ENCODE measurements at places on chromosomes 6 and 20.

DNA sequence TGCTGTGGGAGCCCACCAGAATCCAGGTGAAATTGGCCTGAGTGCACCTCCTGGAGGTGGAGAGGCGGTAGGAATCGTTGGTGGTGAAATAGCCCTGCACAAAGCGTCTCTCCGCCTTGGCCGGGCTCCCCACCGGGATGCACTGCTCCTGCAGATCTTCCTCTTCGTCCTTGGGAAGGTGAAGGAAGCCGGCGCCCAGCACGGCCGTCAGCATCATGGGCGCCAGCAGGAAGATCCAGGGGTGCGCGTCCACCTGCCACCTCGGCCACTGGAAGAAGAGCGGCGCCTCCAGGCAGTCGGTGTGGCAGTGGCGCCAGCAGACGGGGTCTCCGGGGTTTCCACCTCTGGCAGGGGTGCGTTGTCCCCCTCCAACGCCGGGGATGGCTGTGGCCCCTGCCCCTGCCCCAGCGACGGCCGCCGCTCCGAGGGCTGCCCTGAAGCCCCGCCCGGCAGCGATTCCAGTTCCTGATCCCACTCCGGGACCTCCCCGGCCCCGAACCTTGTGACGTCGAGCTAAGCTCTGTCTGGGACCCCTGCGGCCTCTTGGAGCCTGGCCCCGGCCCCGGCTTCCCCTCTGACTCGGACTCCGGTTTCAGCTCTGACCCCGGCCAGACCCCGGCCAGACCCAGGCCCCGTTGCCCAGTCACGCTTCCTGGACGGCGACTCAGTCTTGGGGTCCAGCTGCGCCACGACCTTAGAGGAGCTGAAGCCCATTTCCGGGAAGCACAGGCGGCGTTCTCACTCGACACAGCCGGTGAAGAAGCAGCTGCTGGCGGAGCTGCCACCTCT lies 91.9 kb downstream of the CD164 start:
- H3K27ac ChIP-seq = no peak overlapping the region
- H3K4me1 ChIP-seq = peaks cover 4% of the 10 kb centered on the region
- no peak for DNase-seq
- H3K4me3 ChIP-seq = no peak overlapping the region

DNA sequence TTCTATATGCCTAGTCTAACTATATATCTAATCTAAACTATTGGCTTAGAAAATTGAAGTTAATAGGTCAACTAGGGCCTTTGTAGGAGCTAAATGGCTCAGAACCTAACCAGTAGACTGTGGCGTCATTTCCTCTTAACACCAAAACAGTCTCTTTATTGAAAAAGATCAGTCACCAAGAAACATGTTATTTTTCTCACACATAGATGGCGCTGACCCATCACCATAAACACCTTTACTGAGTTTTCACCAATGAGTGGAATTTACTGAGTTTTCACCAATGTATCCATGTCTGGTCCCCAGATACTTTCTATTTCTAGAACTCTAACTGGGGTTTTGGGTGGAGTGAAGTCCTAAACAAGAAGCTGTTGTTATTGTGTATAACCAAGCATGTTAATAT lies 636.0 kb downstream of the BCKDHB start:
- H3K27me3 ChIP-seq = no peaks in the 10 kb centered on the region
- H3K4me1 ChIP-seq = no peaks in the 10 kb centered on the region
- H3K36me3 ChIP-seq = no peaks in the 10 kb centered on the region
- H3K4me3 ChIP-seq = no peak overlapping the region
- no peak overlapping the region for H3K27ac ChIP-seq
- DNase-seq = no peak

DNA sequence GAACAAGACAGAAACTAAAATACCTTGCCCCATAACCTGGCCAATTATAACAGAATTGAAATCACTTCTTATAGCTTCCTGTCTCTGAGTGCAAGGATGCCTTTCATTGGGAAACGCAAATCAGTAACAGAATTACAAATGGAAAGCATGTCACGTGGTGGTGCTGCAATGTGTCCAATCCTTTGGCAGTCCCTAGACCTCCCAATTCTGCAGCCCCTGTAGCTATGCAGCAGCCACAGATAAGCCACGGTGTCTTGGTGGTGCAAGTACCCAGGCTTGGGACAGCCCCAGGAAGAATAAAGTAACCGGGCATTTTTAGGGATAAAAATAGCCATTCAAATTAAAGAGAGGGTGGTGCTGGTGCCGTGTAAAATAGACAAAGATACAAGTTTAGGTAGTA lies 134.6 kb upstream of the CCN2 start:
- H3K4me3 ChIP-seq = no peak overlapping the region
- no peak for DNase-seq
- H3K27ac ChIP-seq = no peak overlapping the region
- no peaks in the 10 kb centered on the region for H3K36me3 ChIP-seq
- H3K27me3 ChIP-seq = no peaks in the 10 kb centered on the region
- peaks cover 17% of the 10 kb centered on the region for H3K4me1 ChIP-seq

- H3K27ac ChIP-seq = peak overlapping the region; percentile 75
- H3K36me3 ChIP-seq = no peaks in the 10 kb centered on the region
- H3K27me3 ChIP-seq = no peaks in the 10 kb centered on the region
- peak overlapping the region; percentile 51 for H3K4me3 ChIP-seq
- peaks cover 16% of the 10 kb centered on the region for H3K4me1 ChIP-seq
- peak; percentile 42 for DNase-seq
These were observed 51.8 kb downstream of the SSR1 start for GRCh38 chr6:7261032-7261841.

- no peaks in the 10 kb centered on the region for H3K36me3 ChIP-seq
- H3K27ac ChIP-seq = no peak overlapping the region
- no peak overlapping the region for H3K4me3 ChIP-seq
- no peaks in the 10 kb centered on the region for H3K27me3 ChIP-seq
These were observed 8.0 kb upstream of the TSHZ2 start for GRCh38 chr20:52964131-52964530.

GRCh38 chr20:25223179-25223661 lies 24.7 kb upstream of the PYGB start:
- peak; percentile 93 for DNase-seq
- H3K27ac ChIP-seq = peak overlapping the region; percentile 76

GRCh38 chr6:123503619-123504018 lies 133.1 kb downstream of the TRDN start:
- no peaks in the 10 kb centered on the region for H3K36me3 ChIP-seq
- no peak overlapping the region for H3K4me3 ChIP-seq

GRCh38 chr6:142784344-142784743 lies 160.6 kb downstream of the HIVEP2 start:
- no peaks in the 10 kb centered on the region for H3K27me3 ChIP-seq
- no peaks in the 10 kb centered on the region for H3K4me1 ChIP-seq
- no peak overlapping the region for H3K4me3 ChIP-seq
- no peak overlapping the region for H3K27ac ChIP-seq

GRCh38 chr6:159981403-159982245 lies 12.7 kb downstream of the IGF2R start:
- peak overlapping the region; percentile 4 for H3K27ac ChIP-seq
- no peak overlapping the region for H3K4me3 ChIP-seq
- H3K27me3 ChIP-seq = no peaks in the 10 kb centered on the region

GRCh38 chr6:90204327-90205056 lies 92.2 kb downstream of the BACH2 start:
- H3K27ac ChIP-seq = no peak overlapping the region
- H3K4me1 ChIP-seq = peaks cover 14% of the 10 kb centered on the region
- no peak overlapping the region for H3K4me3 ChIP-seq
- DNase-seq = no peak

- no peaks in the 10 kb centered on the region for H3K36me3 ChIP-seq
- no peaks in the 10 kb centered on the region for H3K27me3 ChIP-seq
- no peak for DNase-seq
- no peaks in the 10 kb centered on the region for H3K4me1 ChIP-seq
- H3K4me3 ChIP-seq = no peak overlapping the region
These were observed 33.1 kb downstream of the TMEM14A start for GRCh38 chr6:52704060-52704459.

DNA sequence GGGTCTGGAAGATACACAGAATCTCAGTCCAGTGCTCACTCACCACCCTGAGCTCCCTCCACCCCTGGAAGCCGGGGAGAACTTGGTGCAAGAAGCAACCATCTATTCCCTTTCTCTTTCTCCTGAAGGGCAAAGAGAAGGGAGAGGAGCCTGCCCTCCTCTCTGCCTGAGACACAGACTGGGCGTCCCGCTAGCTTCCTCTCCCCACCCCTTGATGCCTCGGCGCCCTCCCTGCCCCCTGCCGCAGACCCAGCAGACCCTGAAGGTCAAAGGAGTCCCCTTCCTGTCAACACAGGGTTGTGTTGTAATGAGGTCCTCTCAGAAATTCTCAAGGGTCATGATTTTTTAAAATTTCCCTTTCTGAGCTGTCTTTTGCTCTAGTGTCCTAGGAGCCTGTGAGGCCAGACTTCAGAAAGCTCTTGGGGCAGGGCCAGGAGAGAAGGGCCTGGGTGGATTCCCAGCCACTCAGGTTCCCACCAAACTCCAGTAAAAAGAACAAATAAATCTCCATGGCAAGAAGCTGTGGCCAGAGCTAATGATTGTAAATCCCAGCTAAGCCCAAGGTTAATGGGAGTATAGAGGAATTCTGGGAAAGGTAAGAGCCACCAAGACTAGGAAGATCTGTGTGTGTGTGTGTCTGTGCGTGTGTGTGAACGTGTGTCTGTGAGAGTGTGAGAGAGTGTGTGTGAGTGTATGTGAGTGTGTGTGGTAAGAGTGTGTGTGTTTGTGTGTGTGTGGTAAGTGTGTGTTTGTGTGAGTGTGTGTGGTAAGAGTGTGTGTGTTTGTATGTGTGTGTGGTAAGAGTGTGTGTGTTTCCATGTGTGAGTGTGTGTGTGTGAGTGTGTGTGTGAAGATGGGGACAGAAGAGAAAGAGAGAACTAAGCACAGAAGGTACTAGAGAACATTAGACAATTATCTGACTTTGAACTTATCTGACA lies 1.1 kb upstream of the JPH2 start:
- DNase-seq = no peak
- H3K27ac ChIP-seq = peak overlapping the region; percentile 86

GRCh38 chr20:51347831-51348230 lies 194.7 kb downstream of the NFATC2 start:
- no peak overlapping the region for H3K27ac ChIP-seq
- H3K4me3 ChIP-seq = no peak overlapping the region
- no peaks in the 10 kb centered on the region for H3K27me3 ChIP-seq

DNA sequence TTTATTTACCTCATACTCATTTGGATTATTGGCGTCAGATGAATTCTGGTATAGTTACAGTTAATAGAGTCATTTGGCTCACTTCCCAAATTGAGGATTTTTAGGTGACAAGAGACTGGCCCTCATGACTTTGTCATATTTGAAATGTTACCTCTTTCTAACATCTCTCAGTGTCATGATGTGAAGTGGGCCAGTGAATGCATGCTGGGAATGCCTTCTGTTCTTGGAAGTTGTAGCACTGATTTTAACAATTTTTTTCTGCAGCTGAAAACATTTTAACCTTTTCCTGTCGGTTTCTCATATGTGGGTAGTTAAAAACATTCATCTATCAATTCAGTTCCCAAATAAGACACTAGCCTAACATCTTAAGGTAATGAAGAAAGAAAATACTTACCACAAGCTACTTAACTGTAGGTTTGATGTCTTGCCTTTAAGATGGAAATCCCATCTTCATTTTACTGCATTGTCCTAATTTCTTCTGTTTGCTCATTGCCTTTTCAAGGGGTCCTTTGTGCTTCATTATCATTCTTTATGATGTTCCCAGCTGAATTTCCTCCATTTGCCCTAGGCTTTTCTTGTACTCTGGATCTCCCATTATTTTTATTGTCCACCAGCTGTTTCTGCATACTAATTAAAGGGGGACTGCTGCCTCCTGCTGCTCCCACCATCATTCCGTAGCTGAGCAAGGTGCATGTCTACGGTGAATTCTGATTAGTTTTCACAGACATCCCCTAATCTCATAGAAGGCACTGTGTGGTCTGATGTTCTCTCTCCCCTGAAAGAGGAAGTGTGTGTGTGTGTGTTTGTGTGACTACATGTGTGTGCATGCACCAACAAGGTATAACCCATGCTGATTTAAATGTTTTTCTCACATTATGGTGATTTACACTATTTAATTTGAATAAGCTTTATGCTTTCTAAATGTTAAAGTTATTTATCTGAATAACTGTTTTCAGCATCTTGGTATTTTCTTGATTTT lies 109.5 kb downstream of the B3GAT2 start:
- H3K27me3 ChIP-seq = no peaks in the 10 kb centered on the region
- no peaks in the 10 kb centered on the region for H3K36me3 ChIP-seq
- no peak overlapping the region for H3K27ac ChIP-seq
- no peak overlapping the region for H3K4me3 ChIP-seq
- peaks cover 6% of the 10 kb centered on the region for H3K4me1 ChIP-seq

DNA sequence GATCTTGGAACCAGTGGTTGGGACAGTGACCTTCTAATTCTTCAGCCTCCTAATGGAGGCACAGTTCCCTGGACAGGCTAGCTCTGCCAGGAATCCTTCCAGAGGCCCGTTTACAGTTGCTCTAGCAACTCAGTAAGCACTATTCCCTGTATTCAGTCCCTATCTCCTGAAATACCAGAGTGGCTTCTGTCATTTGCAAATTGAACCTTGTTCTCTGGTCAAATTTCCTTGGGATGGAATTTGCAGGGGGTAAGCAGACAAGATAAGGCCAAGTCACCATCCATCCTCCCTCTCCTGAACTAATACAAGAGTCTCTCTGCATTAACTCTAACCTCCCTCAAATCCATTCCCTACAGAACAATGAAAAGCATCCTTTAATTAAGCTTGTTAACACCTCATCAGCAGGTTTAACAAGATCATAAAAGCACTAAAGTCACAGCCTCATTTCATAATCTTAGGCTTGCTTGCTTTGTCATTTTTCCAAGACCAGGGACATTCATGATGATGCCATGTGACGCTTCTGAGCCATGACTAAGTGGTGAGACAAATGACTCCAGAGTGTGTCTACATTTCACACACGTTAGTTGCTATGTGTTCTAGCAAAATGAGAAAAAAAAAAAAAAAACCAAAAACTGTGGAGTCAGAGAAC lies 37.1 kb downstream of the SLC22A23 start:
- H3K4me1 ChIP-seq = peaks cover 22% of the 10 kb centered on the region
- no peak overlapping the region for H3K27ac ChIP-seq
- no peaks in the 10 kb centered on the region for H3K36me3 ChIP-seq
- no peak overlapping the region for H3K4me3 ChIP-seq
- DNase-seq = no peak
- no peaks in the 10 kb centered on the region for H3K27me3 ChIP-seq

GRCh38 chr20:59778615-59779200 lies 154.7 kb downstream of the SYCP2 start:
- no peaks in the 10 kb centered on the region for H3K4me1 ChIP-seq
- no peak for DNase-seq
- no peaks in the 10 kb centered on the region for H3K36me3 ChIP-seq

- peaks cover 9% of the 10 kb centered on the region for H3K4me1 ChIP-seq
- H3K27me3 ChIP-seq = no peaks in the 10 kb centered on the region
- H3K27ac ChIP-seq = no peak overlapping the region
- H3K36me3 ChIP-seq = no peaks in the 10 kb centered on the region
- no peak overlapping the region for H3K4me3 ChIP-seq
These were observed 82.6 kb downstream of the INSM1 start for GRCh38 chr20:20450521-20450920.

- H3K27me3 ChIP-seq = peaks cover 12% of the 10 kb centered on the region
- DNase-seq = no peak
- H3K36me3 ChIP-seq = no peaks in the 10 kb centered on the region
- H3K27ac ChIP-seq = no peak overlapping the region
These were observed 6.1 kb upstream of the TMEM74B start for GRCh38 chr20:1190847-1191246.

GRCh38 chr6:149147195-149147594 lies 170.3 kb upstream of the TAB2 start:
- H3K27ac ChIP-seq = no peak overlapping the region
- H3K27me3 ChIP-seq = peaks cover 17% of the 10 kb centered on the region
- H3K36me3 ChIP-seq = no peaks in the 10 kb centered on the region
- H3K4me3 ChIP-seq = no peak overlapping the region

GRCh38 chr6:91606148-91606901 lies 1019.5 kb upstream of the MAP3K7 start:
- H3K36me3 ChIP-seq = no peaks in the 10 kb centered on the region
- DNase-seq = no peak
- H3K27me3 ChIP-seq = no peaks in the 10 kb centered on the region
- no peaks in the 10 kb centered on the region for H3K4me1 ChIP-seq

All from keratinocyte (primary cell).